NCI-H1694 treated with DMSO at 0.1 percent for 48 hours (cell line): ENCODE measurements at places on chromosomes 16 and 17.

- no peak for DNase-seq
These were observed 26.1 kb upstream of the ABCA8 start for GRCh38 chr17:68981288-68981687.

- DNase-seq: no peak
These were observed 190.5 kb upstream of the PIRT start for GRCh38 chr17:11028349-11028748.

GRCh38 chr16:50711862-50712559 is 18.6 kb downstream of the NOD2 start:
- peak; percentile 55 for DNase-seq

DNA sequence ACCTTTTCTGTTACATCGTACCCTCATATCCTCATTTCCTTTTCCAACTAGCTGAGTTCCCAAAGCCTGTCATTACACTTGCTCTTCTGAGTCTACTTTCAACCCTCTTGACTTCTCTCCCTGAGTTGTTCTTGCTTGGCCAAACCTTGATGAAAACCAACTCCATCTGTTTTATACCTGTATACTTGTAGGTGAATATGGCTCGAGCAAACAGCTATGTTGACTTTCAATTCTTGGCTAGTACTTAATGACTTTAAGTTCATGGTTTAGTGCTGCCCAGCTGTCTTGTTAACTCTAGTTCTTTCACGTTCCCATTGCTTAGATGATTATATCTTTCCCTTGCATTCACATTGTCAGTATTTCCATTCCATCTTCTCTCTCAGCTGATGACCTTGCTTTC is 14.8 kb downstream of the TANC2 start:
- DNase-seq: no peak

- no peak for DNase-seq
These were observed 34.3 kb downstream of the SMURF2 start for GRCh38 chr17:64627797-64628196.

DNA sequence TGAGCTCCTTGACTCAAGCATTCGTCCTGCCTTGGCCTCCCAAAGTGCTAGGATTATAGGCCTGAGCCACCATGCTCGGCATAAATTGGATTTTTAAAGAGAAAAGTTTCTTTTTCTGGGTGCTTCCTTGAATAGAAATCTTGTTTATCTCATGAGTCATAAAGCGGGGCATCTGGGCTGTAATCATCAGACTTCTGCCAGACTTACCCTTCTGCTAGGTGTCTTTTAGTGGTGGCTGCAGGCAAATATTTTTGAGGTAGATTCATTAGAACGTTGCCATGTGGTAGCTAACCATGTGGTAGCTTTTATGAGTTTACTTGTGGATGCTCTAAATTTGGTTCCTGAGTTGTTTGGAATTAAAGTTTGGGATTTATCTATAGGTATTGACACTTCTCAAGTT is 13.4 kb downstream of the PGS1 start:
- DNase-seq: no peak

GRCh38 chr16:88758227-88758943 is 26.6 kb downstream of the PIEZO1 start:
- DNase-seq: no peak
